ENCODE measurements at places on chromosomes 1 and 21. TPM values are rescaled to one million over a fixed set of nuclear protein-coding genes. Genes with fewer than 3 reads are reported as not detected.

DNA sequence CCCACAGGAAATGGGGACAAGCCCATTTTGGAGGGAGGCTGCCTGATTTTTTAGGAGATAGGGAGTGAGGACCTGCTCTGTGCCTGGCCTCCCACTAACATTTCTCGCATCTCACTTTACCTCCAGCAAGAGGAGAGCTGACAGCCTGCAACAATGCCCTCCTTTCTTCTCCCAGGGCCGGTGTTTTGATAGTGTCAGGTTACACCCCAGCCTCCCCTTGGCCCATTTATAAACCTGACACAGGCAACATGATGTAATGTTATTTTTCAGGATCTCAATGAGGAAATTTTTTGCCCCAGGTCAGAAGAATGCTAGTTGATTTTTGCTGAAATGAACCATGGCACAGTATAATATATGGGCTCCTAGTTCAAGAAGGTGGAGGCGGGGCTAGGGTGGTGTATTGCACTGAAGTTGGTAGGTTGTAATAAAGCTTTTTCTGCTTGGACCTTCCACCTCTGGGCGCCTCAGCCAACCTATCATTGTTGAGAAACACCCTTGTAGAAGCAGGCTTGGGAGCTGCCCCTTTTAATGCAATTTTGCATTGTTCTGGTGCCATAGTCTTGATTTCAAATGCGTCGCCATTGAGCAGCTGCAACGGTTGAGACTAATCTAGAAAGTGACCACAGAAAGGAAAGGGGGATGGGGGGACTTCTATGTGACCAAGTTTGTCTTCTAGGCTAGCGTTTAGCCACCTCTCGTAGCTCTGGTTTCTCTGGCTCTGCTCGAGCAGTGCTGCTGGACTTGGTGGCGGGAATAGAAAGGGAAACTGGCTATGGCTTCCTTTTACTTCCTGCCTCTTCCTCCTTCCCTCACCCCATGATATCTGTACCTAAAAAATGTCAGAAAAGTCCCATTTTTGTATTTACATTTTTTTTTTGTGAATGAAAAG lies 53.0 kb downstream of the PBX1 start:
- H3K27me3 ChIP-seq, result no peaks in the 10 kb centered on the region
- peaks cover 95% of the 10 kb centered on the region for H3K4me1 ChIP-seq
- no peak for DNase-seq

DNA sequence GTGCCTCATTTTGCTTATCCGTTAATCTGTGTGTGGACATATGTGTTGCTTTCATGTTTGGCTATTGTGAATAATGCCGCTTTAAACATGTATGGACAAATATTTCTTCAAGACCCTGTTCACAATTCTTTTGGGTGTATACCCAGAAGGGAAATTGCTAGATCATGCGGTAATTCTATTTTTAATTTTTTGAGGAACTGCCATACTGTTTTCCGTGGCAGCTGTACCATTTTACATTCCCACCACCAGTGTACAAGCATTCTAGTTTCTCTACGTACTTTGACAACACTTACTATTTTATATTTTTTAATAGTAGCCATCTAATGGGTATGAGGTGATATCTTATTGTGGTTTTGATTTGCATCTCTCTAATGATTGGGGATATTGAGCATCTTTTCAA lies 7.1 kb upstream of the NID1 start:
- DNase-seq, result no peak
- H3K27ac ChIP-seq, result no peak overlapping the region
- peaks cover 1% of the 10 kb centered on the region for H3K4me1 ChIP-seq
- H3K36me3 ChIP-seq, result no peaks in the 10 kb centered on the region
- H3K4me3 ChIP-seq, result no peak overlapping the region
- peaks cover 5% of the 10 kb centered on the region for H3K27me3 ChIP-seq

DNA sequence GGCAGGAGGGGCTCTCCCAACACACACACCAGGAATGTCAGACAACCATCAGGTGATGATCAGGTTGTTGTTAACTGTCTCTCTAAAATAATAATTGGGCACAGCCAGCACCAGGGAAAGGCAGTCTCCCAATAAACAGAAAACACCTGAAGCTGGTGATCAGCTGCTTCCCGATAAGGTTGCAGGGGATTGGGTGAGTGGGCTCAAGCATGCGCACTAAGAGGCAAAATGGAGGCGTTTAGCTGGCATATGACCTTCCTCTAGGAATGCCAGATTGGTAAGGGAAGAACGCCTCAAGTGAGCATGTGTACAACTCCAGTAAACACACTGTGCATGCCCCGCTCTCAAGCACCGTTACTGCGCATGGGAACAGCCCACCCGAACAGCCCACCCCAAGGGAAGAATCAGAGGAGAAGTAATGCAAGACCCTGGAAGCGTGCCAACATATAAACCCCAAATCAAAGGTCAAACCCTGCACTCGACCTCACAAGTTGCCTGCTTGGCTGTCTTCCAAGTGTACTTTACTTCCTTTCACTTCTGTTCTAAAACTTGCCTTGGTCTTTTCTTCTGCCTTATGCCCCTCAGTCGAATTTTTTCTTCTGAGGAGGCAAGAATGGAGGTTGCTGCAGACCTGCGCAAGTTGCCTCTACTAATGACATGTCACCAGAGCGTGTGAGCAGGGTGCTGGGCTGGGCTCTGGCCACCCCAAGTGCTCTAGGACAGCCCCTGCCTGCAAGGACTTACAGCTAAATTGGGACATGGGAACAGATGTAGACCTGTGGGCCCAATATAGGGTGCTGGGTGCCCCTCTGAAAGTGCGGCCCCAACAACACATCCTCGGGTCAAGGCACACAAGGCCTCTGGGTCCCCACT lies 200.8 kb downstream of the RHOU start:
- peaks cover 39% of the 10 kb centered on the region for H3K4me1 ChIP-seq
- H3K4me3 ChIP-seq, result no peak overlapping the region
- DNase-seq, result no peak
- no peak overlapping the region for H3K27ac ChIP-seq
- H3K27me3 ChIP-seq, result no peaks in the 10 kb centered on the region

GRCh38 chr1:55640708-55641473 lies 425.7 kb upstream of the USP24 start:
- DNase-seq, result no peak
- no peaks in the 10 kb centered on the region for H3K27me3 ChIP-seq
- no peaks in the 10 kb centered on the region for H3K4me1 ChIP-seq
- no peak overlapping the region for H3K27ac ChIP-seq

Gene CCDC30
- 2.1 TPM for total RNA-seq

- no peaks in the 10 kb centered on the region for H3K27me3 ChIP-seq
- H3K36me3 ChIP-seq, result no peaks in the 10 kb centered on the region
- H3K4me1 ChIP-seq, result no peaks in the 10 kb centered on the region
- no peak overlapping the region for H3K27ac ChIP-seq
- H3K4me3 ChIP-seq, result no peak overlapping the region
- DNase-seq, result no peak
Measured at GRCh38 chr21:38243732-38244406, 12.9 kb upstream of the KCNJ15 start.

DNA sequence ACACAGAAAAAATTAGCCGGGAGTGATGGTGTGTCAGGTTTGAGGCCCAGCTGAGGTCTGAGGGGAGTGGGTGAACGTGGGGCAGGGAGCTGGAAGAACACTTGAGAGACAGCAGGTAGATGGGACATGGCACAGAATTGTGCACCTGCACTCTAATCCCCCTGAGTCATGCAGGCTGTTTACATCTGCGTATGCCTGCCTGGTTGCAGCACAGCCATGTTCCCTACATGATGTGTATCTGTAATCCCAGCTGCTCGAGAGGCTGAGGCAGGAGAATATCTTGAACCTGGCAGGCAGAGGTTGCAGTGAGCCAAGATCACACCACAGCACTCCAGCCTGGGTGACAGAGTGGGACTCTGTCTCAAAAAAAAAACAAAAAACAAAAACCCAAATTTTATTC lies 44.8 kb downstream of the ATP5PO start:
- DNase-seq, result no peak
- no peaks in the 10 kb centered on the region for H3K4me1 ChIP-seq
- H3K4me3 ChIP-seq, result no peak overlapping the region
- H3K36me3 ChIP-seq, result peaks cover 2% of the 10 kb centered on the region
- H3K27ac ChIP-seq, result no peak overlapping the region

GRCh38 chr1:192535916-192536664 lies 39.5 kb upstream of the RGS1 start:
- peaks cover 22% of the 10 kb centered on the region for H3K4me1 ChIP-seq
- H3K4me3 ChIP-seq, result no peak overlapping the region
- DNase-seq, result no peak
- H3K36me3 ChIP-seq, result peaks cover 11% of the 10 kb centered on the region
- no peaks in the 10 kb centered on the region for H3K27me3 ChIP-seq
- H3K27ac ChIP-seq, result no peak overlapping the region

DNA sequence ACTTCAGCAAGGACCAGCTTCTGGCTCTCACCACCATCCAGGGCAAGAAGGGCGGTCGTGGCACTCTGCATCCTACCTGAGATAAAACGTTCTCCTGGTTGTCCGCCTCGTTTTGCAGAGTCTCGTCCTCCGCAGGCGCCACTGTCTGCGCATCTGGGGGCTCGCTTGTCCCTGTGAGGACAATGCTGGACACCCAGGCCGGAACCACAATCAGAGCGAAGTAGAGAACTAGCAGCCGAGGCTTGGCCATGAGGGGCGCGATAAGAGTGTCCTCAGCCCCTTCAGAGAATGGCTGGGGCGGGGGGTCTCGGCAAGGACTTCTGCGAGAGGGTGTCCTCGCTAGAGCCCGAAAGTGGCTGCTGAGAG lies 505 bp downstream of the OLFML2B start:
- peak overlapping the region; percentile 86 for H3K4me3 ChIP-seq
- no peak for DNase-seq
- peaks cover 32% of the 10 kb centered on the region for H3K4me1 ChIP-seq

DNA sequence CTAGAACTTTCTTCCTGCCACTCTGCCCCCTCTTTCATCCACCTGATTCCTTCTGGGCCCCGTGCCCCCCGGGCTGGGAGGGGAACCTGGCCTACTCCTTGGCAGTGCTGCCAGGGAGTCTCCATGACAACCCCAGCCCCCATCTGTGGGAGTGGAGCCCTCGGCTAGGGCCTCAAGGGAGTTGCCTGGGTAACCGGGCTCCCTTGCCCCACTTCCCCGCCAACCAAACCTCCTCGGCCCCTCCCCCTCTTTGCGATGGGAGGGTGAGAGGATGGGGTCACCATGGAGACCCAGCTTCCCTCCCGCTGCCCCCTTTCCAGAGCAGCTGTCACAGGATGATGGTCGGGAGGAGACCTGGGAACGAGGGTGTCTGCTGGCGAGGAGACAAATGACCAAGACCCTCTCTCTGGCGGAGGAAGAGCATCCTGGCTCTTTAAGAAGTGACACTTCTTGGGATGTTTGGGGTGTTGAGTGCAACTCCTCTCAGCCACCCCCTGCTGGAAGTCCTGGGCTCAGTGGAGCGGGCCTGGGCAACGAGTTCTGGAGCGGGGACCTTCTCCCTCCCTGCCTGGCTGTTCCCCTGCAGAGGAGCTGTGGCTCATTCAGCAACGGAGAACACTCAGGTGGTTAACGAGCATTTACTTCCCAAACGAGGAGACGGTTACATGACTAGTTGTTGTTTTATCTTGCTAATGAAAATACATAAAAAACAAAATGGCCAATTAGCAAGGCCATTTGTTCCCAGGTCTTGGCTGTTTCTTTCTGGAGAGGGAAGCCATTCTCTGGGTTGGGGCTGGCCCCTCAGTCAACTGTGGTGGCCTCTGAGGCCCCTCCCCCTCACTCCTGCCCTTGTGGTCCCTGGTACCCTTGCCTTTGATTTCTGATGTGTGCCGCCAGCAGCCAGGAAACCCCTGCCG lies 82.8 kb downstream of the UBIAD1 start:
- peaks cover 64% of the 10 kb centered on the region for H3K27me3 ChIP-seq
- H3K36me3 ChIP-seq, result peaks cover 8% of the 10 kb centered on the region
- DNase-seq, result peak; percentile 63
- H3K27ac ChIP-seq, result peak overlapping the region; percentile 91

Gene SPRR2B
- not detected for total RNA-seq

DNA sequence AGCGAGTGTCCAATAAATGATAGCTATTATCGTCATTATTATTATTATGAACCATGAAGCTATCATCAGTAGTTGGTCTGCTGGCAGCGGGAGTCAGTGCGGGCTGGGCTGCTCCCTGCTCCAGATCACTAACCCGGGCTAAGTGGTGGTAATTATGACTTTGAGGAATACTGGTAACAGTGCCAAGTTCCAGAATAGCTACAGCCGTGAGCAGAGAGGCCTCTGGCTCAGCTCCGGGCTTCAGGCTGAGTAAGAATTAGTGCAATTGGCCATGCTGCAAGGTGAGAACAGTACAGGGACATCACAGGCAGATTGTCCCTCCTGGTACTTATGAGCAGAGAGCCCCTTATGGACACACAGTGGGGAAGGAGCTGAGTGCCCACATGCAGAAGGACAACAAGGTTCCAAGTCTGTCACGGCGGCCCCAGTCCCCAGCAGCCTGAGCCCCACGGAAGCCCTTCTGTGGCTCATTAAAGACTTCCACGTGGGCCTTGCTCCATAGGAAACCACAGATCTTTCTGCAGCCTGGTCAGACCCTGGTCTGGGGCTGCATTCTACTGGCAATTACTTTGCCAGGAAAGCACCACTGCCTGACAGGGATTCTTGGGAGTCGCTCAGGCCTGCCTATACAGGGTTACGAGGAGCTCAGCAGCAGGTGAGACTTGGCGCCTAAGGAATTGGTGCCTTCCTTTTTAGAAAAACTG lies 235.1 kb downstream of the RRAGC start:
- no peak overlapping the region for H3K27ac ChIP-seq
- no peak overlapping the region for H3K4me3 ChIP-seq
- H3K27me3 ChIP-seq, result peaks cover 13% of the 10 kb centered on the region
- no peaks in the 10 kb centered on the region for H3K36me3 ChIP-seq
- DNase-seq, result no peak

GRCh38 chr1:91784616-91785015 lies 101.3 kb downstream of the TGFBR3 start:
- H3K4me3 ChIP-seq, result no peak overlapping the region
- no peaks in the 10 kb centered on the region for H3K36me3 ChIP-seq
- no peak overlapping the region for H3K27ac ChIP-seq
- no peak for DNase-seq

Gene PATJ
- 57.9 TPM for total RNA-seq

Gene LCE1C
- not detected for total RNA-seq

DNA sequence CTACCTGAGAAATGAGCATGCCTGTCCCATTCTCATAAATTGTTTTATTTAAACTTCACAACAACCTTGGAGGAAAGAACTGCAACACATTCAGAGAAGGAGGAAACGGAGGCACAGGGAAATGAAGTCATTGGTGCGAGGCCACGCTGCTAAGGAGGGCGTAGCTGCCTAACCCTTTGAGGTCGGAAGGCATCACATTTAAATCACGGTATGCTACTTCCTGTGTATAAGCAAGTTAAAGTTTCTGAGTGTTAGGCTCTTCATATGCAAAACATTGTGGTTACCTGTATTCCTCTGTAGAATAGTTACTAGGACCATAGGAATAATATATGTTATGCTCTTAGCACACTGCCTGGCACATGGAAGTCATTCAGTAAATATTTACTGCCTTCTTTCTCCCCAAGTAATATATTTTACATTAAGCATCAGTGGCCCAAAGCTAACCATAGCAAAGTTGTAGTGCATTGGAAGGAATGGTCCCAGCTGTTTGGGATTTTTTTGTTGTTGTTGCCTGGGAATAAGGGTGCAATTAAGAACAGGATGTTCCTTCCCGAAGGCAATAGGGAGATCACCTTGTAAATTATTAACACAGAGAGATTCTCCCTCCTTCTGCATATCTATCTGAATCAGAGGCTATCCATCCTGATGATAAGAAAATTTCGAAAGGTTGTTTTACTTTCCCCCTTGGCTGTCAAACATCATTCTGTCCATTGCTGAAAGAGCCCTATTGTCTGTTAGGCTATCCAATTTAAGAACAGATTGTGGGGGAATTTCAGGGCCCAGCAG lies 192.2 kb upstream of the C8B start:
- H3K27ac ChIP-seq, result peak overlapping the region; percentile 84
- no peaks in the 10 kb centered on the region for H3K36me3 ChIP-seq
- no peaks in the 10 kb centered on the region for H3K27me3 ChIP-seq
- peaks cover 56% of the 10 kb centered on the region for H3K4me1 ChIP-seq
- DNase-seq, result no peak

All from WTC11 (cell line).